NCI-H146 (cell line): ENCODE measurements at places on chromosomes 5 and 9.

- no peak for DNase-seq
Observed at GRCh38 chr5:56520986-56521730, 288.0 kb upstream of the ANKRD55 start.

DNA sequence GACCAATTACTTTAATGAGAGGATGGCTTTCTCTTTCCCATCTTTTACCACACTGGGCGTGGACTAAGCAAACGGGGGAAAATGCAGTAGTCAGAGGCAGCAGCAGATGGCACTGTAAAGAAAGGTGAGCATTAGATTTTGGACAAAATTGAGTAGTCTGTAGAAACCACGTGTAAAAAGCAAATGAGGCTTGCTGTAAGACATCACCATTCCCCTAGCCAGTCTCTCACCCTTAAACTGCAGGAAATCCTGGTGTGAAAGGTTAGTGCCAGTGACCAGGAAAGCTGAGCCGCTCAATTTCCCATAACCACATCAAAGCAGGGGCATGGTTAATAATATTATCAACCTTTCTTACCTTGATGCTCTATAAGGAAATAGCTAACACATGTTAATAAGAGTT lies 31.8 kb downstream of the SPATA31C2 start:
- no peak for DNase-seq

DNA sequence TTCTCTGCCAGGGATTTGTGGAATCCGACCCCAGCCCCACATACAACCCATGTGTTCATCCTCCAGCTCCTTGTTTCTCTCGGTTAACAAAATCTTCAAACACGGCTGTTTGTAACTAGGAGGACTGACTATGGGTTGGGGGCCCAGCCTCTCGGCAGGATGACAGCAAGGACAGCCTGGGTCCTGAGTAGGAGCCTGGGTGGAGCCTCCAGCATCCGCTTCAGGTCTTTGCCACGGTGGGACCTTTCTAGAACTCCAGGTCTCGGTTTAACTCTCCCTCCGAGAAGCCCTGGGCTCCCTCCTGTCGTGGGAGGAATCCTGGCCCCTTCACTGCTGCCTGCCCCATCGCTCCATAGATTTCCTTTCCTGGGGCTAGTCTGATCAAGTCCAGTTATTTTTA lies 248.5 kb downstream of the PBX3 start:
- DNase-seq: no peak

- no peak for DNase-seq
Observed at GRCh38 chr5:150168864-150169263, 2.3 kb downstream of the CDX1 start.

GRCh38 chr5:119578937-119579336 lies 50.4 kb upstream of the FAM170A start:
- DNase-seq: peak; percentile 47

DNA sequence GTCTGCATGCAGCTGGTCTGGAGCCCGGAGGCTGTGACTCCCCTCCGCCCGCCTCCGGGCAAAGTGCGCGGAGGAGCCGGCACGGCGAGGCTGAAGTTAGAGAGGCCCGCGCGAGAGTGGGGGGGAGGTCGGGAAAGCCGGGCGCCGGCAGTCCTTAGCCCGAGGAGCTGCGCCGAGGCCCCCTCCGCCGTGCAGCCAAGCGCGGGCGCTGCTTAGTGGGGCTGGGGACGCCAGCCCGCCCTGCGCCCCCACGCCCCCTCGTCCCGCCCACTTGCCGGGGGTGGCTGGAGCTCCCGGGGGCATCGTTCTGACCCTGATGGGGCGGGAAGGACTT lies 403 bp downstream of the NINJ1 start:
- peak; percentile 58 for DNase-seq

DNA sequence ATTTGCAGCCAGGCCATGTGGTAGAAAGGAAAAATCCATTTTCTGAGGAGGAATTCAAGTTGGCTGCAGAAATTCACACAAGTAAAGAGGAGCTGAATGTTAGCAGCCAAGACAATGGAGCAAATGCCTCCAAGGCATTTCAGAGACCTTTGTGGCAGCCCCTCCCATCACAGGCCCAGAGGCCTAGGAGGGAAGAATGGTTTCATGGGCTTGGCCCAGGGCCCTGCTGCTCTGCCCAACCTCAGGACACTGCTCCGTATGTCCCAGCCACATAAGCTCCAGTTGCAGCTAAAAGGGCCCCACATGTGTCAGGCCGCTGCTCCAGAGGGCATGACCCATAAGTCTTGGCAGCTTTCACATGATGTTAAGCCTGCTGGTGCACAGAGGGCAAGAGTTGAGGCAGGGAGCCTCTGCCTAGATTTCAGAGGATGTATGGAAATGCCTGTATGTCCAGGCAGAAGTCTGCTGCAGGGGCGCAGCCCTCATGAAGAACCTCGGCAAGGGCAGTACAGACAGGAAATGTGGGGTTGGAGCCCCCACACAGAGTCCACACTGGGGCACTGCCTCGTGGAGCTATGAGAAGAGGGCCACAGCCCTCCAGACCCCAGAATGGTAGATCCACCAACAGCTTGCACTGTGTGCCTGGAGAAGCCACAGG lies 144.2 kb upstream of the EPB41L4A start:
- no peak for DNase-seq

DNA sequence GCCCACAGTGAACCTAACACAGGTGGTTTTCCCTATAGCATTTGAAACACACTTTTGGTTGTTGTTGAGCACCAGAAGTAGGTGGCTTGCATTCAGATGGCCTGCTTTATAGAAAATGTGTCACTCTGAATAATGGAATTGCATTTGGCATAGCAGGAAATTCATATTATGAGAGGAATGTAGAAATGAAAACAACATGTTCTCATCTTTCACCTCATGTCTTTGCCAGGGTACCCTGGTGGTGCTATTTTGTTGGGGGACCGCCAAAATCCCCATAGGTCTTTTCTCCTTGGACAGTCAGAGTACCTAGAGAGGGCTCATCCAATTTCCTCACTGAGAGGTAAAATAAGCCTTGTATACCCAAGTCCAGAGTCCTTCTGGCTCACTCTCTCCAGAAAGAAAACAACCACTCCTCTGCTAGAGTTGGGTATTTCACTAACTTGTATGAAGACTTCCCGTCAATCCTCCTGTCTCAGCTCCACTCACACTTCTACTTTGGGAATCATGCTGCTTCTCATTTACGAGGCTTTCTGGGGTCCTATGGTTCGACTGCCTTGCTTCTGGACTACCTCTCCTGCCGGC lies 67.4 kb downstream of the MRPS27 start:
- no peak for DNase-seq
